ENCODE measurements at places on chromosomes 5 and 9.
A peak's percentile ranks its signal among the peaks of the same experiment; 100 is the strongest.

DNA sequence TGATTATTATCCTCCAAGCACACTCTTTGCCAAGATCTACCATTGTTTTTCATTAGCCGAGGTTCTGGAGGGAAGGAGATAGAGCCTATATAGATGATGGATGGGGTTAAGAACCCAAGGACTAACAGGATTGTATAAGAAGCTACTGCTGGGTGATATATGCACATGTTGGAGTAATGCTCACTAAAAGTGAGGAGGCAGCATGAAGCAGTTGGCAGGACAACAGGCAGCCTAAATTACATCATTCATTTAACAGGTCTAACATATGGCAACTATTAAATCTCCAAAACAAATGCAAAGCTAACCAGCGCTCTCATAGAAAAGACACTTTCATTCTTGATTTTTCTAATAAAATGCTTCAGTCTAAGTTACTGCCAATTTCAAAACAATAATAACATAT is 293.2 kb downstream of the EPB41L4A start:
- no peak for DNase-seq

DNA sequence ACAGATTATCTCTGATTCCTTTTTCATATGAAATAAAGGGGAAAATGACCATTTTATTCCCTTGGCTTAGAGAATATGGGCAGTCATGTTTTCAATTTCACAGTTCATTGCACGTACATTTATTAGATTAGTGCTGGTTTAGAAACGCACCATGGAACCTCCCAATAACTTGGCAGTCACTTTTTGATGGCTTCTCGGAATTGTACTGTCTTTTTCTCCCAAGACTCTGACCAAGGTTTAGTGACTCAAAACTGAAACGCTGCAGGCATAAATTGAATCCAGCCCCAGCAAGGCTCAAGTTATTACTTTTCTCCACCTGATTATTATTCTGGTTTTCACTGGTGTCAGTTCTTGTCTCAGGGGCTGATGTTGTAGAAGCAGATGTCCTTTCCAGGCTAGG is 55.6 kb upstream of the EGFLAM start:
- DNase-seq: no peak

GRCh38 chr5:166786178-166786577 is 1505.3 kb upstream of the WWC1 start:
- no peak for DNase-seq

DNA sequence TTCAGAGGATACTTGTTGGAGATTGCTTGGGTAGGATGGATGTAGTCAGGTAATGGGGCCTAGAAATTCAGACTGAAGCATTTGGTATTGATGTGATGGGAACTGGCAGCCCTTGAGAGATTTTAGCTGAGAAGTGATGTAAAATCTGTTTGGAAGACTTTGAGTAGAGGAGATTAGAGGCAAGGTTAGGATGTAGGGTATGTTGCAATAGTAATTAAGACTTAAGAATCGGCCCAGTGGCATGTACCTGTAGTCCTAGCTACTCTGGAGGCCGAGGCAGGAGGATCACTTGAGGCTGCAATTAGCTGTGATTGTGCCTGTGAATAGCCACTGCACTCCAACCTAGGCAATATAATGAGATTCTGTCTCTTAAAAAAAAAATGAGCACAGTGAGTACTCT is 6.7 kb downstream of the NSD1 start:
- no peak for DNase-seq

GRCh38 chr9:463455-464171 is 248.9 kb downstream of the DOCK8 start:
- no peak for DNase-seq

GRCh38 chr5:65213921-65214525 is 267.7 kb downstream of the ADAMTS6 start:
- no peak for DNase-seq

DNA sequence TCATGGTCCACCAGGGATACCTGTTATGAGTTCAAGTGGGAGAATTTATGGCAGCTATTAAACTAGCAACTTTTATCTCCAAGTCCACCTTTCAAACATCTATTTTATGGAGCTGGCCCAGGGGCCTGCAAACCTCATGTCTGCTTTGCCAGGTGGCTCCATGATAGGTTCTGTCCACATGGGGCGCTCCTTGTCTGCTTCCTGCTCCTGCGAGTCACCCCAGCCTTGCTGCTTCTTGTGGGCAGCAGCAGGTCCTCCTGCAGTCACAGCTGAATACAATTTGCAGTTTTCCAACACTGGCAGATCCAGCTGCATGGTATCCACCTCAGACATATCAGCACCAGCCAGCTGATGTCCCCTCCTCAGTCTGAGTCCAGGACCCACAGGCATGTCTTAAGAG is 39.6 kb upstream of the FRRS1L start:
- DNase-seq: peak; percentile 28

DNA sequence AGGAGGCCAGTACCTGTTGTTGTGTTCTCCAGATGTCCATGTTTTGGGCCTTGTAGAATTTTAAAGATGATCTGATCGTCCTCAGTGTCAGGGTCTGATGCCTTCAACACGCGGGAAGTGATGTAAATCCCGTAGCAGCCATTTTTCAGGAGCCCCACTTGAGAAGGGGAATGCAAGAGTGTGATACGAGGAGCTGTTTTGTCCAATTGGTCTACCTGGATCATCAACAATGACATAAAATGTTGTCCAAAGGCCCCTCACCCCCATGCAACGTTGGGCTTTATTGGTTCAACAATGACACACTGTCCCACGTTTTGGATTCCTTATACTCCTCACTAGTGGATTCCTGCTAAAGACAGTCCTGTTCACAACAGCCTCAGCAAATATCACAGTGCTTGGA is 48.1 kb upstream of the CER1 start:
- DNase-seq: no peak

GRCh38 chr5:146965761-146966659 is 87.5 kb upstream of the PPP2R2B start:
- DNase-seq: peak; percentile 53

GRCh38 chr9:92488681-92489550 is 6.6 kb upstream of the ASPN start:
- no peak for DNase-seq

GRCh38 chr5:157308836-157309465 is 43.0 kb downstream of the CYFIP2 start:
- peak; percentile 29 for DNase-seq

- no peak for DNase-seq
These were observed 96.0 kb downstream of the ANXA2R start for GRCh38 chr5:42943931-42944631.

GRCh38 chr5:173256800-173257199 is 21.8 kb upstream of the NKX2-5 start:
- no peak for DNase-seq

GRCh38 chr9:96047741-96048103 is 172.2 kb downstream of the ERCC6L2 start:
- DNase-seq: no peak

- no peak for DNase-seq
These were observed 485.8 kb downstream of the IRX1 start for GRCh38 chr5:4081466-4081865.

DNA sequence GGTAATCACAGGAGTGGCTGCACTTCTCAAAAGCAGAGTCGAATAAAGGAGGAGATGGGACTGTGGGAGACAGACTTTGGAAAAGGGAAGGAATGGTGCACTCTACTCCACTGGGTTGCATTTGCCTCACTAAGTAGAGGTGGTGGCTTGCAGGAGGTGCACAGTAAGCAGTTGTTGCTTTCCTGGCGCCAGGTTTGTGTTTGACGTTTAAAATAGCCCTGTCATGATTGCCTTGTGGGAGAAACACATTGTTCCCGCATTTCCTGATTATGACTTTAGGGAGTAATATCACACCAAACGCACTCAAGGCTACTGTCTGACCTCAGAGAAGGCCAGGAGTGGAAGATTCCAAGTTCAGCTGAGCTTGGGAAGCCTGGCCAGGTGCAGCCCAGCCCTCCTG is 36.7 kb downstream of the DMRT1 start:
- no peak for DNase-seq
